Stimulated activated CD4-positive, alpha-beta T cell treated with anti-CD3 and anti-CD28 coated beads, TNF-alpha, amount 100 ng/mL, for 4 hours (primary cell): ENCODE measurements at places on chromosomes 7 and 10.

DNA sequence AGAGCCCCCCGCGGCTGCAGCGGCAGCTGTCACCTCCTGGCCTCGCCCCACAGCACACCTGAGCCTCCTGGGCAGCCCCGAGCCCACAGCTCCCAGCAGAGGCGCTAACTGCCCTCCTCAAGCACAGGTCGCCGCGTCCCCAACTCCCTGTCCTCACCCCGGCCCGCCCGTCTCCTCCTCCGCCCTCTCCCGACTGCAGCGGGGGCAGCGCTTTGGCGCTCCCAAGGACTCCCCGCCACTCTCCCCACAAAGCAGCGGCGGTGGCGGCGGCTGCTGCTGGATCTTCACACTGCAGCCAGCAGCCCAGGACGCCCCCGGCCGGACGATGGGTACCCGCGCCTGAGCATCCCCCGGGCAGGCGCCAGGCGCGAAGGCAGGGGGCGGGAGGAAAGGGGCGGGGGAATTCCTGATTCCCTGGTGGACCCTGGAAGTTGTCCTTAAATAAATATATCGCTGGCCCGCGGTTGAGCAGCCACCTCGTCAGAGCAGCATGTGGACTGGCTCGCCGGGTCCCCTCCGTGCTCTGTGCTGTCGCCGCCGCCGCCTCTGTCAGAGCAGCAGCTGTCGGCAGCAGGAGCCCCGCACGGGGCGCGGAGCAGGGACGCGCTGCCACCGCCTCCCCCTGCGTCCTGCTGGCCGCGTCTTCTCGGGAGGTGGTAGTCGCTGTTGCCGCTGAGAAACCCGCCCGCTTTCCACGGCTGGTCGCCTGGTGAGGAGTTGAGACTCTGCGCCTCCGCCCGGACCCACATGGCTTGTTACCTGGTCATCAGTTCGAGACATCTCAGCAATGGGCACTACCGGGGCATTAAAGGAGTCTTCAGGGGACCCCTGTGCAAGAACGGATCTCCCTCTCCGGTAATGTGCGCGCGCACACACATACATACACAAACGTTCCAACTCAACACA, at the start of gene ZNF804B:
ZNF804B (plus strand) TSS at position 471 of the 906 bp plus-strand sequence; CDS start at position 748, 277 bp downstream.
- DNase-seq = no peak

GRCh38 chr10:73509695-73510094, 13.9 kb upstream of the PPP3CB start:
- no peak for DNase-seq

DNA sequence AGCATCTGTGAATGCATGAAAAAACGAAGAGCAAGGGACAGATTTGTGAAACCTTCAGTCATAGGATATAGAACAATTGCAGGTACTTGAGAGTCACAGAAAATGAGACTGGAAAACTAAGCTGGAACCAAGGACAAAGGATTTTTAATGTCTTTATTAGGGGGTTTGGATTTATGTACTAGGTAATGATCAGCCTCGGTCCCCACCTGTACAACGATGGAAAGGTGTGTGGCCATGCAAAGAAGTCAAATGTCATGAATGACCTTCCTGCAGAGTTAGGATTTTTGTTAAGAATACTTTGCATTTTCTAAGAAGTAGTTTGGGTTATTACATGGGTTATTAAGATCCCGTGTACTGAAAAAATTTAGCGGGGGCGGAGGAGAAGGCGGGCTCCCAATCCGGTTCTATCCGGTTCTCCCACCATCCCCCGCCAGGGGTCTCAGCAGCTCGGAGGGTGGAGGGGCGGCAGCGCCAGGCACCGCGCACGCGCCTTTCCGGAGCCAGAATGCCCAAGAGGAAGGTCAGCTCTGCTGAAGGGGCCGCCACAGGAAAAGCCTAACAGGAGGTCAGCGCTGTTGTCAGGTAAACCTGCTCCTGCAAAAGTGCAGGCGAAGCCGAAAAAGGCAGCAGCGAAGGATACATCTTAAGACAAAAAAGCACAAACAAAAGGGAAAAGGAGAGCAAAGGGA, 327.5 kb upstream of the PLXDC2 start:
- DNase-seq = no peak

DNA sequence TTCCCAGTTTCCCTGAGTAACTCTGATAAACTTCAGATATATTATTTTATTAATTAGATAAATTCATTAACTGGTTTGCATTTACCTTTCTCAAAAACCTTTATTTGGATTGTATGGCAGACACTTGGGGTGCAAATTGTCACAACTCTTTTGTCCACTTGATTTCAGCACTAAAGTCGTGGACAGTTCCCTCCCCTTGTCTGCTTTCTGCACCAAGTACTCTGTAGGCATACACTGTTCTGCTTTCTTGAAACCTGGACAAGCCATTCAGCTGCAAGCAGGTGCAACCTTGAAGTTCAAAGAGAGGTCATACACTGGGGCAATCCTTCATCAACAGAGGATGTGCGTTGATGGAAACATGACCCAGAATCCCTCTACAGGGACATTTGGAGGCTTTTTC, 162.9 kb downstream of the ARL5B start:
- no peak for DNase-seq

- no peak for DNase-seq
Measured at GRCh38 chr10:654647-654996, 34.8 kb downstream of the DIP2C start.

DNA sequence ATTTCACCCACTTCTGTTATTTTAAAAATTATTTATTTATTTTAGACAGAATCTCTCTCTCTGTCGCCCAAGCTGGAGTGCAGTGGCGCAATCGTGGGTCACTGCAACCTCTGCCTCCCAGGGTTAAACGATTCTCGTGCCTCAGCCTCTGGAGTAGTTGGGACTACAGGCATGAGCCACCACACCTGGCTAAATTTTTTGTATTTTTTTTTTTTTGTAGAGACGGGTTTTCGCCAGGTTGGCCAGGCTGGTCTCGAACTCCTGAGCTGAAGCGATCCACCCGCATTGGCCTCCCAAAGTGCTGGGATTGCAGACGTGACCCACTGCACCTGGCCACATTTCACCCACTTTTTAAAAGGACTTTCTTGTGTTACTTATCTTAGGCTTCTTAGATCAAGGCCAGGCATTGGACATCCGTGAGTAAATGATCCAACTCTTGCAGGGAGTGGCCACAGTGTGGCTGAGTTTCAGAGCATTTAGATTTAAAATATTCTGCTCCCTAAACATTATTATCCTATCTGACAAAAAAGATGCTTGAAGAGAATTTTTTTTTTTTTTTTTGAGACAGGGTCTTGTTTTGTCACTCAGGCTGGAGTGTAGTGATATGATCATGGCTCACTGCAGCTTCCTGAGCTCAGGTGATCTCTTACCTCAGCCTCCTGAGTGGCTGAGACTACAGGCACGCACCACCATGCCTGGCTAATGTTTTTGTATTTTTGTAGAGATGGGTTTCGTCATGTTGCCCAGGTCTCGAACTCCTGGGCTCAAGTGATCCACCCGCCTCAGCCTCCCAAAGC, 14.4 kb downstream of the SNX10 start:
- DNase-seq = no peak

GRCh38 chr7:121957626-121958025, 84.7 kb downstream of the PTPRZ1 start:
- DNase-seq = no peak

- no peak for DNase-seq
Measured at GRCh38 chr7:127798769-127799372, 146.9 kb downstream of the SND1 start.

- no peak for DNase-seq
Measured at GRCh38 chr10:72146559-72147323, 58.4 kb upstream of the SPOCK2 start.

DNA sequence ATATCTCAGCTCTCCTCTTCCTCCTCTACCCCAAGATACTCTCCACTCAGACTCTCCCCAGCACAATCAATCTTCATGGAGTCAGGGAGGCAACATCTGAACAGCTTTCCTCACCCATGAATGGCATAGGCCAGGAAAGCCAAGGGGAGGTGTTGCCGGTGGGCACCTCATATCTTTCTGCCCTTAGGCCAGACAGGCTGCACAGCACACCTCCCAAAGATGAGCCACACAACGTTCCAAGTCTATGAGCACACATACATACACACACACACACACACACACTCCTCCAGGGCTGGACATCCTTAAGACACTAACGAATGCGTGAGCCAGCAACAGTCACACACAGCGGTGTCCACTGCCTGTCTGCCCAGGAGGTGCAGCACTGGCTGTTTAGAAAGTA, 17.7 kb downstream of the COBL start:
- DNase-seq = no peak

DNA sequence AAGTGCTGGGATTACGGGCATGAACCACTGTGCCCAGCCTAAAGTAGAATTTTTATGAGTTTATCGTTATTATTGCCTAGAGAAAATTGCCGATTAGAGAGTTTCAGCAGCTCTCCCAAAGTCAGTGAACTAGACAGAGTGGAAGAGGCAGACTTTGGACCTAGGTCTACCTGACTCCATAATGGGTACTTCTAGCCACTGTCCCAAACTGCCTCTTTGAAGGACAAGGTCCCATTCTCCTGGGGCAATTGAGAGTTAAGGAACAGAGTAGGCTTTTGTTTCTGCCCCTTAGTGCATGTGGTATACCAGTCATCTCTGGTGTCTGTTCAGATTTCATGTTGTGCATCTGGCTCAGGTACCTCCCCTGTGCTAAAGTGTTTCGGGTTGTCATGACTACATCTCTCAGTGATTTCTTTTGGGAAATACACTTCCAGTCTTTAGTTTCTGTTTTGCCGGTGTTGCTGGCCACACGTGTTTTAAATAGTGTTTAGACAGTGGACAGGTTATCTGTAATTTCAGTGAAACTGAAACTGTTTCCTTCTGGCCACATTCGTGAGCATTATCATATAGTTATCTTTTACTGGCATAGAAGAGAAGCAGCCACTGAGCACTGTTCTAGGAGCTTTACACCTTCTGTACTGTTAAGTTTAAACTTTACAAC, 4.7 kb downstream of the TMEM236 start:
- no peak for DNase-seq

DNA sequence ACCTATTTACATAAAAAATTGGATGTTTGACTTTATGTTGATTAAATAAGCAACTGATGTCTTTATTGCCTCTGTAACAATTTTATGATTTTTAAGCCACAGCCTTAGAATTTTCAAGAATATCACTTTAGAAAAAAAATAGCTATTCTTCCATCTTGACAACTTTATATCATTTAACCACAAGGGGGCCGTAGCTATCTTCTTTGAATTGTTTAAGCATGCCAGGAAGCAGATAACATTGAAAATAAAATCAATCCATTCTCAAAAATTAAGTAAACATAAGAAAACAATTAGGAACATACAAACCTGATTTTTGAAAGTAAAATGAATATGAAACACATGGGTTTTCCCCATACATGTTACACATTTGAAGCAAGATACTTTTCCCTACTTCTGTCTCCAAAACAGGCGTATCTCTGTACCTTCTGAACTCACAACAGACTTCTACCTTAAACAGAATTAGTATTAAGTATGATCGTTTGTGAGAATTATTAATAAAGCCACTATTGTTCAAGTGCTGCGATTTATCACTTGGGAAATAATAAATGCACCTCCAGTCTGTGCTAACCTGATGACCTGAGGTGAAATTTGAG, 209.0 kb downstream of the CACNA2D1 start:
- no peak for DNase-seq

GRCh38 chr7:23062452-23062851, 43.1 kb upstream of the KLHL7 start:
- no peak for DNase-seq

DNA sequence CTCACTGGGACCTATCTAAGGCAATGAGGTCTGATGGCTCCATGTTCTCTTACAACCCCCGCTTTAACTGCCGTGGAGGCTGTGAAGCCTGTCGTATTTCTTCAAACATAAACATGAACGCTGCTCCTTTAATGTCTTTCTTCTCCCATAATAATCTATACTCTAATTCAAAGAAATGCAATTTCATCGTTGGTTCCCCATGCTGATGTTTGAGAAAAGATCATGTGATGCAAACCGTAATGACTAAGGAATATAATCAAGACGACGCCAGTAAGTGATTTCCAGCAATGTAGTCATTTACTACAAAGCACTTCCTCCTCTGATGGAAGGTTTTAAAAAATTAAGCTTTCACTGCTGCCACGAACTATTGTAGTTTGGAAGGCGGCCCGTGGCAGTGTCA, 102.6 kb upstream of the NEBL start:
- DNase-seq = no peak

DNA sequence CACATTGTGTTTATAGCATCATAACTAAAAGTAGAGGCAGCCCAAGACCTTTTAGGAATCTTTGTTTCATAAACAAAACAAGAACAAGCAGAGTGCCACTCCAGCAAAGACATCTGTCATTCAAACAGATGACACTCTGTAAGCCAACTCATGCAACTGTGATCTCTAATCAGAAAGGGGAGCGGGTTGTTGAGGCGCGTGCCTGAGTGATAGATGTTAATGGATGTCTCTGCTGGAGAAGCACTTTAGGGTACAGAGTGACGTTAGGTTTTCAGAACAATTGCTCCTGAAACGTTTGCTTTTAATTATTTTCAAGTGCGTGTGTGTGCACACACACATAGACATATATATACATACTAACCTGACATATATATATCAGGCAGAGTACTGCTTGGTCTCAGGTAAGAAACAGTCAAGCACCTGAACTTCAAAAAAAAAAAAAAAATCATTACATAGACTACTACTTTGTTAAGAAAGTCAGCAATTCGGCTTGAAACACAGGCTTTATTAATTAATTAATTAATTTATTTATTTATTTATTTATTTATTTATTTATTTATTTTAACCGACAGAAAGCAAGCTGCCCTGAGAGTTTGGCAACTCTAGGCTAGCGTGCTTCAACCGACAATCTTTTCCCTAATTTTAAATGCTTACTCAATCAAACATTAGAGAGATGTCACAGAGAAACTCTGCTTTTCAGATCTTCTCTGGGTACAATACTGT, 109.1 kb downstream of the POU6F2 start:
- no peak for DNase-seq

GRCh38 chr7:746155-747061, 19.3 kb upstream of the PRKAR1B start:
- no peak for DNase-seq

DNA sequence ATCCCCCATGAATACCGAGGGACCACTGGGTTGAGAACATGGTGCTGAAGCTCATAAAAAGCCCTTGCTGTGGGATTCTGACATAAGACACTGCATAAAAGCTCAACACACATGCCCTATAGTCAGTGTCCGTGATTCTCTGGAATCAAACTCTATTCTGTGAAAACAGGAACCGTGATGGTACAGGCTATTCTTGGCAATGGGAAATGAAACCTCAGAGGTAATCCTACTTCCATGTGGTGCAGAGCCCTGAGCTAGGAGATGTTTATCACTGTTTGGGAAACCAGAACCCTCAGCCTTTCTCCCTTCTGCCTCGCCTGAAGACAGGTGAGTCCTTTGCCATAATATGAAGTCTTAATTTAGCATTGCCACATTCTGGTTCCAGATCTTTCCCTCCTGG, 80.8 kb upstream of the PRSS1 start:
- DNase-seq = no peak

- DNase-seq = no peak
Measured at GRCh38 chr10:78462176-78462575, 428.5 kb downstream of the RPS24 start.
